ENCODE measurements at places on chromosomes 7 and 10. TPM values are rescaled to one million over a fixed set of nuclear protein-coding genes. Genes with fewer than 3 reads are reported as not detected.

DNA sequence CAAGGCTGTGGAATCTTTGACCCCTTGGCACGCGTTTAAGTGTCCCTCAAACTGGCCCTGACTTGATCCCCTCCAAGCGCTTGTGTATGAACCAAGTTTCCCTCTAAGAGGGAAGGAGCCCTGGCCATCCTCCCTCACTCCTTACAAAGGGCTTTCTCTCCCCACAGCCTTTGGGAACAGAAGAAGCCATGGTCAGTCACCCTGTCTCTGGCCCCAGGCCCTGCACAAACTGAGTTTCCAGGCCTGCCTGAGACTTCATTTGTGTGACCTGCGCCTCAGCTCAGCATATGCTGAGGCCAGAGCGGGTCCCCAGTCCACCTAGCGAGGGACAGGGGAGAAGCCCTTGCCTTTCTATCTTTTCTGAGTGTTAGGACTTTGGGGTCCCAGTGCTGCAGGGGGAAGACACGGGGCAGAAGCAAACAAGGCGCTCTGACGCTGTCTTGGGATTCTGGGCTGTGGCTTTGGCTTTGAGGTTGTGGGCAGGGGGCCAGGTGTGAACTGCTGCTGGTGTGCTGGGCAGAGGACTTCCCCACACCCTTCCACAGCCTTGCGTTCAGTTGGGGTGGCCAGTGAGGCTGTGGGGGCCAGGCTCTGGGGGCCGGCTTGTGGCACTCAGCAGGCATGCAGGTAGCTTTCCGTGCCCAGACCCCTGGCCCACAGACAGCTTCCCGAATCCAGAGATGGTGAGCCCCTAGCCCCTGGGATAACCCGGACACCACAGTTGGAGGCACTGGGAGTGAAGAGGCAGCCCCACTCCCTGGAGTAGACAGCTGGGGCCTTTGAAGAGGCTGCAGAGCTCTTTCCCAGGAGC, 1.5 kb downstream of the RET start:
- H3K4me3 ChIP-seq, result no peak overlapping the region
- H3K27me3 ChIP-seq, result peaks cover 23% of the 10 kb centered on the region
- DNase-seq, result peak; percentile 64
- H3K27ac ChIP-seq, result no peak overlapping the region
- no peaks in the 10 kb centered on the region for H3K36me3 ChIP-seq
- peaks cover 14% of the 10 kb centered on the region for H3K4me1 ChIP-seq

PRKCQ gene
- total RNA-seq, result 9.8 TPM

DMTF1 gene
- total RNA-seq, result 51.8 TPM

DNA sequence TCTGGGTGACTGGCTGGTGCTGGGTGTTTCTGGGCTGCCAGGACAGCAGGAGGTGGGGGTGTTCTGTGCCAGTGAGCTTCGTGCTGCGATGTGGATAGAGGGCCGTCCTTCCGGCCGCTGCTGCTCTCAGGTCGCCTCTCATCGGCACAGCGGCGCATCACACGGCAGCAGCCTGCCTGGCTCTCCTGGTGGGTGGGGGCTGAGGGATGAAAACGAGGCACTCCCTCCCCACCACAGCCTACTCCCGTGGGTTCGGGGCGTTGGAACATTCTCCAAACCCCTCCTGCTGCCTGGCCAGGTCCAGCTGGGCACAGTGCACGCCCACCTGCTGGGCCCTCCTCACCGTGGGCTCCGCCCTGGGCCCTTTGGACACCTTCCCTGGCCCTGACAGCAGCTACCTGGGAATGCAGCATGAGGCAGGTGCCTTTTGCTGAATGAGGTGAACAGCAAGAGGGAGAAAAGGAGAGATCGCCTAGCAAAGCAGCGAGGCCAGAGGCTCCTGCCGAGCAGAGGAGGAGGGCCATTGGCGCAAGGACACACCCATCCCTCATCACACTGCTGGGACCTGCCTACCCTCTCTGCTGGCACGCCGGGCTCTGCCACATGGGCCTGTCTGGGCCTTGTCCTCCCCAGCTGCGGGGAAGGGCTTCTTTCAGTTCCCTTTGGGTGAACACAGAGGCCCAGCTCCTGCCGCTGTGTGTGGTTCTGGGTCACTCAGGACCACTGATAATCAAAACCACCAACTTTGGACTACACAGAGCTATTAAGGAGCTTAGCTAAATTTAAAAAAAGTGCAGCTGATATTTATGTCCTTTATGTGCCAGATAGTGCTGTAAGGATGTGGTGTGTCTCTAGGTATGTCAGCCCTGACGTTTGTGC, 33.4 kb downstream of the INPP5A start:
- no peaks in the 10 kb centered on the region for H3K27me3 ChIP-seq
- peaks cover 37% of the 10 kb centered on the region for H3K4me1 ChIP-seq
- no peak overlapping the region for H3K27ac ChIP-seq
- DNase-seq, result peak; percentile 65
- no peaks in the 10 kb centered on the region for H3K36me3 ChIP-seq
- H3K4me3 ChIP-seq, result no peak overlapping the region

DNA sequence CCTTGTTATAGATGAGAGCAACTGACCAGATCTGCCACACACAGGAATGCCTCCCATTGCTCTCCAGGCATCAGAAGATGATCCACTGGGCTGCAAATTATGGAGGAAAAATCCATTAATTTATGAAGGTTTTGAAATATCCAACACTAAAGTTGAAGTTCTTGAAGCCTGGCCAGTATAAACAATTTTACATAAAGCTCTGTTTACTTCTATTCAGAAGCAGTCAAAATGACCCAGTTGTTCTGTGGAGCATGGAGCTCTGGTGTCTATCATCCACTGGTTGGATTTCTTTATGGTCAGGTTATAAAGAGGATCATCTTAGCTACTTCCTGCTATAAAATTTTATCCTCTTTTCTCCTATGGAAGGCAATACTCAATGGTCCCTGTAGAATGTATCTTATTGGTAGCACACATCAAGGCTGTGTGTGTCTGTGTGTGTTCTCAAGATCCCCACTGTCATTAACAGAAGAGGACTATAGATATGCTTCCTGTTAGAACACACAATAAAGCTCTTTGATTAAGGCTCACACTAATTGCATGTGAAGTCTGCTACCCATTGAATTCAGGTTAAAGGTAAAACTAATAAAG, 747.4 kb downstream of the SUGCT start:
- H3K4me1 ChIP-seq, result no peaks in the 10 kb centered on the region
- DNase-seq, result no peak
- no peak overlapping the region for H3K4me3 ChIP-seq
- no peaks in the 10 kb centered on the region for H3K27me3 ChIP-seq
- H3K27ac ChIP-seq, result no peak overlapping the region

GRCh38 chr7:69791739-69792138, 193.5 kb downstream of the AUTS2 start:
- no peak overlapping the region for H3K4me3 ChIP-seq
- H3K27ac ChIP-seq, result no peak overlapping the region
- H3K4me1 ChIP-seq, result peaks cover 23% of the 10 kb centered on the region
- no peaks in the 10 kb centered on the region for H3K36me3 ChIP-seq
- no peak for DNase-seq

DNA sequence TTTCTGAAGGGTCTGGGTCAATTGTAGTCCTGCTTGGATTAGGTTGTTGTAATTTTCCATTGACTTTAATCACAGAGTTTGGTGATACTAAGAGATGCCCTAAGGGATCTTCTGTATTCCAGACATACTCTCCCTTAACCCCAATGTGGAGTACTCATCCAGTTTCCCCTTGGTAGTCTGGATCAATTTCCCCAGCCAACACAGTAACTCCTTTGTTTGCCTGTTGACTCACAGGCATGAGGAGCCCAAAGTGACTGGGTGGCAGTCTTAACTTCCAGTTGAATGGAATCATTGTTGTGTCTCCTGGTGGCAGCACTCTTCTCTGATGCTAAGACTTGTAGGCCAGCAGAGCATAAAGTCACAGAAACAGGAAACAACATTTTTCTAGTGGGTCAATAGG, 41.5 kb upstream of the PIK3CG start:
- no peaks in the 10 kb centered on the region for H3K36me3 ChIP-seq
- no peaks in the 10 kb centered on the region for H3K4me1 ChIP-seq
- no peak for DNase-seq
- no peak overlapping the region for H3K4me3 ChIP-seq
- H3K27ac ChIP-seq, result no peak overlapping the region

DNA sequence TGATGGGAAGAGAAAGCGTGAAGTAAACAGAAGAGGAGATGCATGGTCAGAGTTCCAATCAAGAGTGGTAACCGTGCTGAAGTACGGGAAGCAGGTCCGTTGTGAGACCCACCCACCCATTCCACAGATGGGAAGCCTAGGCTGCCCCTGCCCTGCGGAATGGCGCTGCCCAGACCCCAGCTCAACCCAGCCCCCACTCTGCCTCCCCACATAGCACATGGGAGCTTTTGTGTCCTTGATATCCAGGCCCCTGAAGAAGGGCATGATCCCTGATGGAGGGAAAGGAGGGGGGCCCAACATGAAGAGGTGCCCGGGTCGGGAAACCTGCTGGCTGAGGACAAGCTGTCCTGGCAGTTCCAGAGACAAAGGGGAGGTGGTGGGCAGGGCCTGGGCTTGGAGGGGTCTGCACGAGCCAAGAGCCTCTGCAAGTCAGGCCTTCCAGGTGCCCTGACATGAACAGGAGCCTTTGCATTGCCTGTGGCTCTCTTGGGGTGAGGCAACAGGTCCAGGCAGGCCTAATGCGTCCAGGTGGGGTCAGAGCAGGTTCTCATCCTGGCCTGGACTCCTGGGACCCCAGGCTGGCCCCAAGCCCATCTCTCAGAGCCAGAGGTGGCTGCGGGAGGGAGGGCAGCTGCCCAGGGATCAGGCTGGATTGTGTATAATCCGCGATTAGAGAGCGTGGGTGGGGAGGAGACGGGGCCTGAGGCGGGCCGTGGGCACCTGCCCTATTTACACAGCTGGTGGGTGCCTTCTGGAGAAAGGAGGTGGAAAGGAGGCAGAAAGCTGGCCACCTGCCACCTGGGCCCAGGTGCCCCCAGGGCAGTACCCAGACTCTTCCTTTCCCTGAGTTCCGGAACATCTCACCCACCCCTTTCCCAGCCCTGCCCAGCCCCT, 23.5 kb downstream of the YKT6 start:
- no peak overlapping the region for H3K27ac ChIP-seq
- H3K36me3 ChIP-seq, result no peaks in the 10 kb centered on the region
- H3K4me3 ChIP-seq, result no peak overlapping the region
- peak; percentile 54 for DNase-seq

- no peaks in the 10 kb centered on the region for H3K27me3 ChIP-seq
- no peak overlapping the region for H3K27ac ChIP-seq
- H3K36me3 ChIP-seq, result no peaks in the 10 kb centered on the region
- H3K4me3 ChIP-seq, result no peak overlapping the region
- H3K4me1 ChIP-seq, result no peaks in the 10 kb centered on the region
Measured at GRCh38 chr10:83957168-83957947, 182.0 kb upstream of the GHITM start.

ANKRD61 gene
- not detected for total RNA-seq

TMEM229A gene
- total RNA-seq, result not detected

Measured in upper lobe of left lung (tissue), 6 donors.